ENCODE measurements at places on chromosomes 16 and 17.

GRCh38 chr16:3131755-3132377 is 3.0 kb upstream of the ZNF213 start:
- DNase-seq: no peak

- no peak for DNase-seq
These were observed 4.4 kb upstream of the SCPEP1 start for GRCh38 chr17:56973520-56973919.

DNA sequence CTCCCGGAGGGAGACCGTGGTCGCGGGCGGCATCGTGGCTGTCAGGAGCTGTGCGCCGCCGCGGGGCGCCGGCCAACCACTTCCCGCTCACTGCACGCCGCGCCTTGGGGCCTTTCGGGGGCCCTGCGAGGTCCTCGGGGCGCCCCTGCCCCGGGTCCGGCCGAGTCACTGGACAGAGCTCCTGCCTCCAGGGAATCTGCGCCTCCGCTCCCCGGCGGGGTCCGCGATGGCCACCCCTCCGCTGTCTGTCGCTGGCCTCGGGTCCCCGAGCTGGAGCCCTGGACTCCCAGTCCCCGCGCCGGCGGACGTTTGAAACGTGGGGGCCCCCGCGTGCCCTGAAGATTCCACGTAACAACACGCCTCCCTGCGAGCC is at the start of gene QRICH2:
QRICH2 (minus strand) TSS at position 311 of the 373 bp plus-strand sequence; CDS start at position 33, 278 bp downstream.
- DNase-seq: no peak

DNA sequence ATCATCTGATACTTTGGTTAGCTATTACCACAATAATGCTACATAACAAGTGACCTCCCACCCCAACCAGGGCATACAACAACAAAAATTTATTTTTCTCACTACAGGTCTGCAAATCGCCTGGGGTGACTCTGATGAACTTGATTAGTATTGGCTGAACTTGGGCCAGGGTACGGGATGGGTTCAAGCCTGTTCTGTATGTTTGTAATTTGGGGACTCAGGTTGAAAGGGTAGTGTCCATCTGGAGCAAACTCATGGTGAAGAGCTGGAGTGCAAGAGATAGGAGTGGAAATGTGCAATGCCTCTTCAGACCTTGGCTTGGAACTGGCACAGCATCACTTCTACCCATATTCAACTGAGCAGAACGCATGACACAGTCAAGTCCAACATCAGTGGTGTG is 16.3 kb upstream of the NKD1 start:
- no peak for DNase-seq

GRCh38 chr17:72850410-72851118 is 241.9 kb downstream of the SLC39A11 start:
- DNase-seq: no peak

Data from stimulated activated CD4-positive, alpha-beta T cell treated with anti-CD3 and anti-CD28 coated beads, TNF-alpha, amount 100 ng/mL, for 48 hours (primary cell).